ENCODE measurements at places on chromosomes 1 and 21.

- DNase-seq, result no peak
Measured at GRCh38 chr1:201332021-201332420, 45.5 kb downstream of the TNNT2 start.

GRCh38 chr1:85203573-85204171, 2.9 kb upstream of the SYDE2 start:
- DNase-seq, result no peak

DNA sequence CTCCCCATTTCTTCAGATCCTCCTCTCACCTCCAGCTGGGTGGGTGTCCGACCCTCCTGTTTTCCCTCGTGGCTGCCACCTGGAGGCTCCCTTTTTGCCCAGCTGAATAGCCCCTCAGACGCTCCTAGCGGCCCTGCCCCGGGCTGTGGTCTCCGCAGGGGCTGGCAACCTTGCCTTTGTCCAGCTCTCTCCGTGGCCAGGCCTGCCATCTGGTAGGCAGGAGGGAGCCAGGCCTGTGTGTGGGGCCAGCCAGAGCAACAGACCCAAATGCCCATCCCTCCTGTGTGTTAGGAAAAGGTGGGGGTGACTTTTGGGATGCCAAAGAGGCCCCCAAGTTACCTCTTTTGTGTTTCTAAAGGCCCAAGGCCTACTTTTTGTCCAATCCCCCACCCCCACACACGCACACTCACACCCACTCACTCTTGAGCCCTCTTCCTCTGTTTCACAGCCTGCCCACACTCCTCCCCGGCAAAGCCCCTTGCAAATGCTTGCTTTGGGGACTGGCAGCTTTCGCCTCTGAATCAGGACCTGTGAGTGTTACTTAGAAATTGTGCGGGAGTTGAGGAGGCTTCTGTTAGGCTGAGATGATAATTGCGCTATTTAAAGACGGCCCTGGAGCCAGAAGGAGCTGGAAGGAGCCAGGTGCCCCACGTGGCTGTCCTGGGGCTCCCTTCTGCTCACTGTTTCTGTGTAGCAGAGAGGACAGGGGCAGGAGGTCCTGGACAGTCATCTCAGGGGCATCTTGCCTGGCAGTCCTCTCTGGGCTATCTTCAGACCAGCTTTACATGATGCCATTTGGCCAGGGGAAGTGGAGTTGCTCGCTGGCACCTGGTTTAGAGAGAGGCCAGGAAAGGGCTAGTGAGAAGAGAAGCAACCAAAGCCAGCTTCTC, 9.1 kb downstream of the PPFIA4 start:
- DNase-seq, result no peak

- DNase-seq, result no peak
Measured at GRCh38 chr1:39571178-39571483, 5.5 kb downstream of the PABPC4 start.

- no peak for DNase-seq
Measured at GRCh38 chr1:154706851-154707250, 98.9 kb upstream of the ADAR start.

Data from neuronal stem cell (in vitro differentiated cells).